ENCODE measurements at places on chromosomes 1 and 21.

DNA sequence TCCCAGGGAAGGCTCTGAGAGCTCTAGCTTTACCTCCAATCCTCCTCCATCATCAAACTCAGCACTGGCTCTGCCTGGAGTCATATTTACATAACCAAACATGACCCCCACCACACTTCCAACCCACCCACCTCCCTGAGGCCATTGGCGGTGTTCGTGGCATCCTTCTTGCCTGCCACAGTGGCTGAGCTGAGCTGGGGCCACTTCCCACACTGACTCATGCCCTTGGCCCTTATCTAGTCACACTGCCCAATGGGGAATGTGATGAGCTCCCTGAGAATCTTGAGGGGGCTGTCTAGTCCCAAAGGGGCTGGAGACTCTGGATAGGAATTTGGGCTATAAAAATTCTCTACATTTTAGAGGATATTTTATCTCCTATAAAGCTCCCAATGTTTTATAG is 230.9 kb upstream of the IRF2BP2 start:
- DNase-seq, result no peak

DNA sequence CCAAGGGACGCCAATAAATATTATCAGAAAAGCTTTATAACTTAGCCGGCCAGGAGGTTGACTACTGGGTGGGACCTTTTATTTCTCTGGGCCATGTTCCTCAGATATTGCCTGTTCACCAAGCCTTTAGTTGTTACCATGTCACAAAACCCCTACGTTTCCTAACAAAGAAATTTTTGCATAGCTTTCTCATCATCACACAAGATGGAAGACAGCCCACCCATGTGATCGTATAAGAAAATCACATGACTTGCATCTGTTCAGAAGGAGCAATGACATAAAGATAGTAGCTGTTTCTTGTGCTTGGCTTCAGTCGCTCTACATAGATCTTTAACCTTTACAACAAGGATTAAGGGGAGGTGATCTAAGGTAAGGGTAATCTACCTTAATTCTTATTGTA is 88.9 kb upstream of the NGF start:
- no peak for DNase-seq

- no peak for DNase-seq
Measured at GRCh38 chr1:3540876-3541275, 70.4 kb downstream of the MEGF6 start.

DNA sequence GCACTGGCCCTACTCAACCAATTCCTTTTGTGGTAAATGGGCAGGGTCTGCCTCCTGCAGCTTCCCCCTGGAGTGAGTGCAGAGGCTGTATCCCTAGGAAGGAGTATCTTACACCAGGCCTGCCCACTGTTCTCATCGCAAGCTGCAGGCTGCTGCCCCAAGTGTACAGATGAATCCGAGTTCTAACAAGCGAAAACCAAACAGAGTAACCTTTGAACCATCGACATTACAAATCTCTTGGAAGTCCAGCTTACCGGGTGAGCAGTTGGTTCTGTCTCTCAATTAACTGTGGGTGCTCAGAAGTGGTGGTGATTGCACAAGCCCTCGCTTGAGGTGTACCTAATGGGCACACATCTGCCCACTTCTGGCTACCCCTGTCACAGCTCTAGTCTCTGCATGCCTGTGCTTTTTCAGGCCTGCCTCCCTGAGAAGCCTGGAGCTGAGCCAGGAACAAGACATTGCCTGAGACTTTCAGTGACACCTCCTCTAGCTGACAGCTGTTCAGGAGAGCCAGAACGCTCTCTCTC is 22.7 kb downstream of the INAVA start:
- DNase-seq, result no peak

GRCh38 chr1:209157546-209158249 is 425.8 kb upstream of the CAMK1G start:
- no peak for DNase-seq

DNA sequence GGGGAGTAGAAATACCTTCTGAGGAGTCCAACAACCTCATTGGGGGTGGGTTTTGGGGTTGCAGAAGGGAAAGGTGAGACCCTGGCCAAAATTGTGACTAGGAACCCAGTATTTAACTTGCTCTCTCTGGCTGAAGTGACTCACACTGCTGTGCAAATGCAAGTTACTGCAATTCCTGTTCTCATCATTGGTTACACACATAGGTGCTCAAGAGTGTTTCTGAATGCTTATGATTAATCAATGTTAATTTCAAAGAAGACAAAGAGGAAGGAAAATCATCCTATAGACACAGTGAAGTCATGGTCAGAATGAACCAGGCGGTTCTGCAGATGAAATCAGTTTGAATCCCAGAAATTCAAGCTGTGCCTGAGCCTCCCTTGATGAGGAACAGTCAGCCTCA is 3.1 kb downstream of the ASCL5 start:
- no peak for DNase-seq

GRCh38 chr21:45318556-45319404 is 31.1 kb upstream of the POFUT2 start:
- DNase-seq, result no peak

DNA sequence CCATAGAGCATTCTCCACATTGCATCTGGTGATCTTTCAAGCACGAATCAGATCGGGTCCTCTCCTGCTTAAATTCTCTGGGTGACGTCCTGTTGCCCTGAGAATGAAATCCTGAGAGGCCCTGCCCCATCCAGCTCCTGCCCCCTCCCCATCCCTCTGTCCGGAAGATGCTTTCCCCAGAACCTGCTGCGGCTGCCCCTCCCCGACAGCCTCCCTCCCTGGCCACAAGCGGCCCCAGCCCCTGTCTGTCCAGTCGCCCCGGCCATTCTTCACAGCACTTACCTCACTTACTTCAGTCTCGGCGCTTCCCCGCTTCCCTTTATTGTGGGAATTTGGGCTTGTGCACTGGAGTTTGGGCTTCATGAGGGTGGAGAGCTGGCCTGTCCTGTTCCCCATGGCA is 40.3 kb downstream of the TAS1R2 start:
- DNase-seq, result no peak

GRCh38 chr1:18945401-18945849 is 11.1 kb downstream of the IFFO2 start:
- DNase-seq, result peak; percentile 89

DNA sequence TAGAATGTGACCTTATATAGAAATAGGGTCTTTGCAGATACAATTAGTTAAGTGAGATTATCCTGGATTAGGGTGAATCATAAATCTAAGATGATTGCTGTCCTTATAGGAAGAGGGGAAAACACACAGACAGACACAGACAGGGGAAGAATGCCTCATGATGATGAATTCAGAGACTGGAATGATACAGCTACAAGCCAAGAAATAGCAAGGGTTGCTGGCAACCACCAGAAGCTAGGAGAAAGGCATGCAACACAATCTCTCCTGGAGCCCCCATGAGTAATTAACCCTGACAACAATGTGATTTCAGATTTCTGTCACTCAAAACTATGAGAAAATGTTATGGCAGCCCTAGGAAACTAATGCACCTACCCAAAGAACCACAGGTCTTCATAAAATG is 19.1 kb upstream of the PPIH start:
- DNase-seq, result no peak

DNA sequence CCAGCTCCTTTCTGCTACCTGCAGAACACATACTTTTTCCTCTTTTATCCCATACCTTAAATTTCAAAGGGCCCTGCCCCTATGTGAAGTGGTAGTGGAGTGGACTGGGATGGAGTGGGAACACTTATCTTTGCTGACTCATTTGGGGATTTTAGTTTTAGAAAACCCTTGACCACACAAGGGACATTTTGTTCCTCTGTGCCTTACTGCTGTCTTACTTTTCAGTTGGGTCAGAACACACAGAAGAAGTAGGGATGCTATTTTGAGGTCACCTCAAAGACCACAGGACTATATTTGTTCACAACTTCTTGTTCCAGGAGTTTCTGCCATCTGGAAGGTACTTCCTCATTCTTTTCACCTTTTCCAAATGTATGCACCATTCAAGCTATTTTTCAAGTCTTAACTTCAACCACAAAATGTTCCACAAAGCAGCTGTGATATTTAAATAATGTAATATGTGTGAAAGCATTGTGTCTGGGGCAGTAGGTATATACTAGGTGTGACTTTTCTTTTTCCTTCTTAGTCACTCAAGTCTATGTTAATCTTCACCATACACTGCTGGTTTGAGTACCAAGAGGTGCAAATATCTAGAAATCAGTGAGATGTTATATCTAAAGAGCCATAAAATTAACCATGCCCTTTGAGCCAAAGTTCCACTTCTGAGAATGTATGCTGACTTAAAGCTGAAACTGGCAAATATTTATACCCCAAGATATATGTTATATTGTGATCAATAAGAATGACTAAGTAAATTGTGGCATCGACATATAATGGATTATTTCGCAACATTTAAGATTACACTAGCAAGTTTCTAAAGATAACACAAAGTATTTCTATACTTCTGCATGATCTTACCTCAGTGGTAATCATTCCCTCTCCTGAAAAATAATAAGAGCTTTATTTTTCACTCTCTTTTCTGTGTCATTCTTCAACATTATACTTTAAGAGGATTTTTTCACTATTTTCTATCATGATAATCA is 308.5 kb downstream of the MRPL39 start:
- DNase-seq, result no peak

- DNase-seq, result no peak
Measured at GRCh38 chr1:191702124-191702523, 456.1 kb upstream of the RGS18 start.

- no peak for DNase-seq
Measured at GRCh38 chr1:226656201-226656600, 82.9 kb downstream of the ITPKB start.

GRCh38 chr1:82392946-82393345 is 592.2 kb downstream of the ADGRL2 start:
- no peak for DNase-seq

- no peak for DNase-seq
Measured at GRCh38 chr1:40257313-40257687, 736 bp upstream of the ZMPSTE24 start.

DNA sequence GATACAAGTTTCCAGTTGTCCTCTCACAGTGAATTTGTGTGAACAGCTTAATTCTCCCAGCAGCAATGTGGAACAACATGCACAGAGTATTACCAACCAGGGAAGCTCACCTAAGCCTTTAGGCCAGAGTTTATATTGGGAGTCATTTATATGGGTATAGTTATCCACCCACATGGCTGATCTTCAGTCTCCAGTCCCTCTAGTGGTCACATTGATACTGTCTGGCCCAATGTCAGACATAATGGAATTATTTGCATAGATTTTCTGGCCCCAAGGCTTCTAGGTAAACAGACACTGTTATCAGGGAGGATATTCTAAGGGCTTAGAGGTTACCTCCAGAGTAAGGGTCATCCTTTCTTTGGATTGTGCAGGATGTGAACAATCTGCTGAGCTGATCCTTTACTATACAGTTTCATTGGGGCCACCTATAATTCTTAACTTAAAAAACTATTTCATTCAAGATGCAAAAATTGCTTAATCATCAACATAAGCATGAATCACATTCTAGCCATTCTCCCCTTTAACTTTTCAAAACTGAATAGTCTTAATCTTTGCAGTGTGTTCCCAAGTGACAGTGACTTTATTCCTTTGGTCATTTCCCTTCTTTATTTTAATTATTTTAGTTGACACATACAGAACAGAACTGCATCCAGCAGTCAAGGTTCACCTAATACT is 210.9 kb downstream of the LTN1 start:
- DNase-seq, result no peak

DNA sequence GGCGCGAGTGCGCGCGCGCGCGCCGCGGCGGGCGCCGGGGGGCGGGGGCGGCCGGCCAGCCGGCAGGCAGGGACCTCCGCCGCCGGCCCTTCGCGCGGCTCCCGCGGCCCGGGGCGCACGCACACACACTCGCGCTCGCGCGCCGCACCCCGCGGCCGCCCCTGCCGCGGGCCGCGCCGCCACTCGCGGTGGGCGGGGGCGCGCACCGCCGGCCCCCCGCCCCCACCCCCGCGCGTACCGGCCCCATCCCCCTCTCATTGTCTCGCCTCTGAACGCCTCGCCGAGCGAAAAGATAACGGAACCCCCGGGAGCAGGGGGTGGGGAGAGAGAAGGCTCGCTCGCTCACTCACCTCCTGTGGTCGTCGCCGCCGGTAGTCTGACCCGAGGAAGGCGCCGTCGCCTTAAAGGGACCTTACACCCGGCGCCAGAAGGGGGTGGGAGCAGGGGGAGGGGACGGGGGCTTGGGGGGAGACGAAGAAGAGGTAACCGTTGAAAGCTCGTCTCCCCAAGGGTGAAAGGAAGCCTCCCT is 428 bp downstream of the POGZ start:
- no peak for DNase-seq

GRCh38 chr1:26278724-26279455 is 996 bp upstream of the SH3BGRL3 start:
- no peak for DNase-seq

DNA sequence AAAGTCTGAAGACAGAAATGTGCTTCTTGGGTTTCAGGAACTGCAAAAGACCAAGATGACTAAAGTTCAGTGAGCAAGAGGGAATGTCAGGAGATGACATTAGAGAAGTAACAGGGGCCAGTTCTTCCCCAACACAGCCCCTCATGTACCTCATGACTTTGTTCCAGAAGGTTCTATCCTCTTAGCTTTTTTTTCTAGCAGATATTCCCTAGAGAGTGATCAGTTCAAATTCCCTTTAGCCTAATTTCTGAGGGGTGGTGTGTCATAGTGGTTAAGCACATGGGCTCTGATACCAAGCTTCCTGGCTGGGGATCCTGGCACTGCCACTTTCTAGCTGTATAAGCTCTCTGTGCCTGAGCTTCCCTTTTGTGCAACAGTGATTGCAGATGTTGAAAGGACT is 108.0 kb downstream of the LBR start:
- DNase-seq, result no peak

GRCh38 chr1:203380420-203381150 is 29.7 kb upstream of the FMOD start:
- DNase-seq, result no peak

DNA sequence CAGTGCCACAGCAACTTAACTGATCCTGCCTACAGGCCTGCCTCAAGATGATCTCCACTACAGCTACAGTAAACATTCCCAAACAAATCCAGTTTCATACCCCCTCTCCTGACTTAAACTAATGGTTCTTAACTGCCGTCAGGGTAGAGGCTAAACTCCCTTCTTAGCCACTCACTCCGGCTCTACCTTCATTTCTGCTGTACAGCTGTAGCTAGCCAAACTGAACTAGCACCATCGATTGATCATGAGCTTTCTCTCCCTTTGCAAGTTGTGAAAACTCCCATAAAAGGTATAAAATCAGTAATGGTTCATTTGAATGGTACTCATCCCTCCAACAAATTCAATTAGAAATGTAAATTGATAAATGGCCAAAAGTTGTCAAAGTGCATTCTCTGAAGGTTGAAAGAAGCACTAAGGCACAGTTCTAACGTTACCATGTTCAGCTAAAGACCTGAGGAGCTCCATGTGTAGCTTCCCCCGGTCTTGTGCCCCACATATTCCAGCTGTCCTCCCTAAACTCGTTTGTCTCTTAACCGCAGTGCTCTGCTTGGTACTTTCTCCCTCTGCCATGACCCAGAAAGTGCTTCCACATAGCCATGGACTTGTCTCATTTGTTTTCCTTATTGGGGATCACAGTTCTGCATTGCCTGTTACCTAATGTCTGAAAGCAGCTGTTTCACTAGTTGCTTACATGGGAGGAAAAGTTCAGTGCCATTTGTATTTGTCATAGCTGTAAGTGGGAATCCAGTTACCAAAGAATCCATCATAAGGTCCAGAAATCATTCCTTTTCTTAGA is 49.8 kb downstream of the DHX9 start:
- no peak for DNase-seq

All from right renal cortex interstitium (tissue), 3 donors.